ENCODE measurements at places on chromosomes 7 and 10.

GRCh38 chr7:45143616-45144015, 14.0 kb upstream of the RAMP3 start:
- no peak for DNase-seq

DNA sequence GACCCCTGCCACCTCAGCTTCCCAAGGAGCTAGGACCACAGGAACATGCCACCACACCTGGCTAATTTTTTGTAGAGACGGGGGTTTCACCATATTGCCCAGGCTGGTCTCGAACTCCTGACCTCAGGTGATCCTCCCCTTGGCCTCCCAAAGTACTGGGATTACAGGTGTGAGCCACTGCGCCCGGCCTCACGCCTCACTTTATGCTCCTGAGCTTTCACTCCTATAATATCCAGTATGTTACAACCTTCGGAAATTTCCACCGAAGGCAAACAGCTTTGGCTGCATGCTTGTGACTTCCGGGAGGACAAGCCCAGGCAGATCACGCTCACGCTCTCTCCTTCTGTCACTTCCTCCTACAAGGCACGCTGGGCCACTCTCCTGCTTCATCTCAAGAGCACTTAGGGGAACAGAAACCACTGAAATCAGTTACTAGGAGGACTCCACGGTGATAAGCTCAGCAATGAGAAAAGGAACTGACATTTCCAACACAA, 4.4 kb upstream of the MAD1L1 start:
- DNase-seq = no peak

- no peak for DNase-seq
These were observed 169.6 kb downstream of the TCERG1L start for GRCh38 chr10:131141645-131142516.

- DNase-seq = no peak
These were observed 10.2 kb upstream of the HSPA12A start for GRCh38 chr10:116752563-116752962.

GRCh38 chr10:127332631-127333030, 136.2 kb upstream of the INSYN2A start:
- no peak for DNase-seq

DNA sequence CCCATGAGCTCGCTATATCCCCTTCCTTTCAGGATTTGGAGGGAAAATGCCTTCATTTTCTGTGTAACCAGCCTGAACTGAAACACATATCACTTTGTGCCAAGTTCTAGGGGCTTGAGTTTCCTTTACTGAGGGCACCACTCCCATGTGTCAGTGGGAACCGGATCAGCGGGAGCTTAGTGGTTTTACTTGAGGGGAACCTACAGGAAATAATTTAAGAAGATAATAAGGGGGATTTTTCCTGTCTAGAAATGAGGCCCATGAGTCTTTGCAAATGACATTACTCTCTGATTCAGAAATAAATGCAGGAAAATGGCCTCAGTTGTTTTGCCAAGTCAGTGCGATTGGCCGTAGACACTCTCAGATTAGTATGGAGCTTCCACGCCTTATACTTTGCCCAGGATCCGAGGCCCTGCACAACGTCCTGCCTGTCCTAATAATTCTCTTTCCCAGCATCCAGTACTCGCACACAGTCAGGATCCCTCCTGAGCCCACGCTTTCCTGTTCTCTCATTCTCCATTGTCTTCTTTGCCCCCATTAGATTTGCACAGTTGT, 86.4 kb upstream of the LYZL1 start:
- DNase-seq = no peak

GRCh38 chr7:130344271-130344866, at the start of gene CPA5:
TSS of gene CPA5 (plus strand) at chr7:130344816. CDS start at chr7:130346486, 1,670 bp downstream.
- DNase-seq = no peak

DNA sequence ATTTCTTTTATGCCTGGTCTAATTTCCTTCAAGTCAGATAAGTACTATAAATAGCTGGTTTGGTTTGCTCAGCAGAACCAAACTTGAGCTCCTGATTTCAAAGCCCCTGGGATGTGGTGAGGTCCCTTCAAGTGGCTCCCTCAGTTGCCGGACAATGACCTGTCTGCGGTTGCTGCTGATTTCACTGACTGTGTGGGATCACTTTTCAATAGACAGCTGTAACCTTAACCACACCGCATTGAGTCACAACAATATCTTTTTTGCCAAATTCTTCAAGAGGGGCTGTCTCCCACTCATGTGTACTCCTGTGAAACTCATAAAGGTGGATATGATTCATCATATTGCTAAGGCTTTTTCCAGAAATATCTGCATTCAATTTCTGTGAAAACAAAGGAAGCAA, 23.1 kb upstream of the ITGA8 start:
- no peak for DNase-seq

GRCh38 chr10:67670401-67670800, 25.6 kb downstream of the CTNNA3 start:
- no peak for DNase-seq

DNA sequence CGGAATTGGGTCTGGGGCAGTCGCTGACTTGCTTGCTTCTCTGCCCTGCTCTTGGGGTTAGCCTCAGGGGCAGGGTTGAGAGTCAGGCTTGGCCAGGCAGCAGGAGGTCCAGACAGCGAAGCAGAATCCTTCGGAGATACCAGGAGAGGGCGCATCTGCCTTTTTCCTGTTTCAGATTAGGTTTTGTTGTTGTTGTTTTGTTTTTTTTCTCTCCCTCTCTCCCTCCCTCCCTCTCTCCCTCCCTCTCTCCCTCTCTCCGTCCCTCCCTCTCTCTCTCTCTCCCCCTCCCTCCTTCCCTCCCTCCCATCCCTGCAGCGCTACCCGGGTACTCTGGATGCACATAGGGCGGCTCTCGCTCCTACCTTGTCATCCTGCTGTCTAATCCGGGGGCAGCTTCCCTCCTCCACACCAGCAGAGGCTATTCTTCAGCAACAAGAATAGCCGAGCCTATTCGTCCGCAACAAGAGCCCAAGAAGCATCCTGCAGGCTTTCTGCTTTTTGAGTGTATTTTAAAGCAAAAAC, 758 bp upstream of the OPTN start:
- DNase-seq = peak; percentile 89

DNA sequence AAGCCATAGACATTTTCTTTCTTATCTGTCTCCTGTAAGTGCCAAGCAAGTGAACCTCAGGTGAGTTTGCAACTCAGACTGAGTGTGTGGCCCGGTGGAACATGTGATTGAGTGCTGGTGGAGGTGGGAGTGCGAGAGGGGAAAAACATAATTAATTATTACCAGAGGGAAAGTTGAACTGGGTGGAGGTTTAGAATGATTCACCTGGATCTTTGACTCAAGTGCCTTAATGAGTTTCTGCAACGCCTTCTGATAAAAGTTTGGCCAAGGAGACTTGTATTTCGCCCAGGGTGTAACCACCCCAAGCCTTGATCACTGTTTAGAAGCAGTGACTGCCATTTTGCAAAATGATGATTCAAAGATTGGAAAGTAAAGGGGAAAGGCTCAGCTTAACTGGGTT, 513.9 kb downstream of the GATA3 start:
- DNase-seq = no peak

All from cerebellar cortex (tissue), 1 donor.